ENCODE measurements at places on chromosomes 1 and 21. TPM values are rescaled to one million over a fixed set of nuclear protein-coding genes. Genes with fewer than 3 reads are reported as not detected.
A peak's percentile ranks its signal among the peaks of the same experiment; 100 is the strongest.

Gene PLPPR4
- total RNA-seq: 1.7 TPM

Gene MARK1
- total RNA-seq: 19.2 TPM

Gene OR10X1
- not detected for total RNA-seq

- DNase-seq: peak; percentile 57
Observed at GRCh38 chr1:228061411-228062084, 21.0 kb upstream of the ARF1 start.

DNA sequence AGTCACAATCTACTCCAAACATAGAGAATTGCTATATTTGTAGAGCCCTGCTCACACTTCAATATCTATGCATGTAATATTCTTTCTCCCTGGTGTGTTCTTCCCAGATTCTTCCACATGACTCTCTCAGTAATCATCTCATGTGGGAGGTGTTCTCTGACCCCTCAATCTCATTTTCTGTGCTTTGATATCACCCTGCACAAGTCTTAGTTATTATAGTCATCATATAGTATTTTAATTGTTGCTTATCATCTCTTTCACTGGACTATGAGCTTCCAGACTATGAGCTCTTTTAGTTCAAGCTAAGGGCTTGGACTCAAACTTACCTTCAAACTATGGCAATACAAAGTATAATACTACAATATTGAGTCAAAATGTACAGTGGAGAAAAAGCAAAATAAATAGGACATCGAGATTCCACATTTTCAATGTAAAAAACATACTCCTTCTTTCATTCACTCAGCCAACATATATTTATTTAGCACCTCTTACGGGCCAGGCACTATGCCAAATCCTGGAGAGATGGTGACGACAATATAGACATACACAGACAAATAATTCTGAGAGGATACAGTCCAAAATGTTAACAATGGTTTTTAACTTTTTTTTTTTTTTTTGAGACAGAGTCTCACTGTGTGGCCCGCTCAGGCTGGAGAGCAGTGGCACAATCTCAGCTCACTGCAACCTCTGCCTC is 12.7 kb downstream of the TESK2 start:
- no peak for DNase-seq

DNA sequence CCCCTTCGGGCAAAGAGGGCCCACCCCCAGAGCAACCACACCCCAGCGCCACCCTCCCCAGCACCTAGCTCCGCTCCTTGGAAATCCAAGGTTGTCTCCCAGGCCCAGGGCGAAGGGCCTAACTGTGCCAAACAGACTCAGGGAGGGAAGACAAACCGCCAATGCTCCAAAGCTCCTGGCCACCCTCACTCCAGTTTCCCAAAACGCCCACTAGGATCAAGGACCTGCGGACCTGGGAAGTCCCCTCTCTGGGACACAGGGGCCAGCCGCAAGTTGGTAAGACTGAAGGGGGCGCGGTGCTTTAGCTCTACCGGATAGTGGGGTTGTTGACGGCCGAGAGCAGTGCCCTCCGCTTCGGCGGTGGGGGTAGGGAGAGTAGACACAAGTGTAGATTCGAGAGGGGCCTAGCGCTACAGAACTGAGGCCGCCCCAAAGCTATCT is 581 bp downstream of the IRF6 start:
- no peak for DNase-seq

DNA sequence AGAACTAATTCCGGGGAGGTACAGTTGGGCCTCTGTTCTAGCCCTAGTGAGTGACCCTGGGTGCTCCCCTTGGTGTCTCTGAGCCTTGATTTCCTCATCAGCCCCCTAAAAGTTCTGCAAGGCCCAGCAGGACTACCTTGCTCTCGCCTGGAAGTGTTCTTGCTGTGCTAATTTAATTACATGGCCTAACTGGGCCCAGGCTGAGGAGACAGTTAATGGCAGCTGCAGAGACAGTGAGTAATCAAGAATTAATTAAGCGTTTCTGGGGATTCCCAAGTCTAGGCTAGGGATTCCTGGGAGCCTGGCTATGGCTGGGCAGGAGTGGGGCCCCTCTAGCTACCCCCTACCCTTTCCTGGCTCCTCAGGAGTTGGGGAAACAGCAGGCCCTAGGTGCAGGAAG is 24.7 kb upstream of the DMBX1 start:
- no peak for DNase-seq

DNA sequence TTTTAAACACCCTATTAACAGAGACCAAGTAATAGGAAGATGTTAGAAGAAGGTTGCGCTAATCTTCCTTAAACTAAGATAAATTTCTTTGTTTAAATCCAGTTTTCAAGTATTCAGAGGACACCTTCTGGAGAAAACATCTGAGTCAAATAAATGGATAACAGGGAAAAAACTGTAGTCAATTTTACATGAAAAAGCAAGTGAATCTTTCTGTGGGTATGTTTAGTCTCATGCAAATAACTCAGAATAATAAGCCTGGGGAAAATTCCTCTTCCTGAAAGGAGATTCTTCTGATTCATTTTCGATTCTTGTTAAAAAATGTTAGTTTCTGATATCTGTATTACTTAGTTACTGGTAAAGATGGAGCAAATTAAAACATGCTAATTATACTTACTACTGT is 145.5 kb downstream of the CTH start:
- no peak for DNase-seq
